ENCODE measurements at places on chromosomes 12 and 14.

- DNase-seq: no peak
Measured at GRCh38 chr14:28966416-28967233, 200.0 kb downstream of the FOXG1 start.

DNA sequence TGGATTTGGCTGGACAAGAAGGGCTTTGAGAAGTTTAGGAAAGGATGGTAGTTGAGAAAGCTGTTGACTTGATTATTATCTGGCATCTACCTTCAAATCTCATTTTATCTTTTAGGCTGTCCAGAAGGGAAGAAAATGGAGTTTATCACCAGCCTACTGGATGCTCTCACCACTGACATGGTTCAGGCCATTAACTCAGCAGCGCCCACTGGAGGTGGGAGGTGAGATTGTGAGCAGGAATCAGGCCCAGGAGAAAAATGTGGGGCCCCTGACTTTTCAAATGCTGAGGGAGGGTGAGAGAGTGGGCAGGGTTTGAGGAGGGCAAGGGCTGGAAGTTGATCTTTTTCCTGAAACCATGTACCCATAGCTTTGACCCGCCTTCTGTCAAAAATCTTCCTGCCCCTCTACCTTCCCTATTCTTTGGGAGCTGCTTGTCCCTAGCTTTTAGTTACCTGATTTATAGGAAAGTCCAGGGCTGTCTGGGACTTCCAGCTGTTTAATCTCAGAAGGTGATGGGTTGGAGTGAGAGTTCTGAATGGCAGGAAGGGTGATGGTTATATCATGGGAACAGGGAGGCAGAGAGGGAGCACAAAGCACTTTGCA, 134.2 kb downstream of the SMOC1 start:
- DNase-seq: peak; percentile 22

- DNase-seq: no peak
Measured at GRCh38 chr14:34355584-34356263, 106.3 kb downstream of the SPTSSA start.

DNA sequence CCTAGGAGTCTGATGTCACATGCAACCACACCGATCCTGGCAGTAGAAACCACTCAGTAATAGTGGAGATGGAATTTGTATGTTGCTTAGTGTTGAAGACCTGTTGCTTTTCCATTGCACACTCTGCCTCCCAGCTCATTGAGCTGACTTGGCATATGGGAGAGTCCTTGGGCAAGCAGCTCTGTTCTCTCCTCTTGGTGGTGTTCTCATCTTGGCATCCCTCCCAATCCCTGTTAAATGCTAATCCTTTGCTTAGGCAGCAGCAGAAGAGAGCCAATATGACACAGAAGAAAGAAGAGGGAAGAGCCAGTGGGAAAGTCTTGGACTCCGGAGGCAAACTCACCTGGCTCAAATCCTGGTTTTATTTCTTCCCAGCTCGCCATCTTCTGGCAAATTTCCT, 178.0 kb upstream of the CAND1 start:
- no peak for DNase-seq

GRCh38 chr12:42143452-42144157, 1.1 kb downstream of the GXYLT1 start:
- DNase-seq: peak; percentile 25

DNA sequence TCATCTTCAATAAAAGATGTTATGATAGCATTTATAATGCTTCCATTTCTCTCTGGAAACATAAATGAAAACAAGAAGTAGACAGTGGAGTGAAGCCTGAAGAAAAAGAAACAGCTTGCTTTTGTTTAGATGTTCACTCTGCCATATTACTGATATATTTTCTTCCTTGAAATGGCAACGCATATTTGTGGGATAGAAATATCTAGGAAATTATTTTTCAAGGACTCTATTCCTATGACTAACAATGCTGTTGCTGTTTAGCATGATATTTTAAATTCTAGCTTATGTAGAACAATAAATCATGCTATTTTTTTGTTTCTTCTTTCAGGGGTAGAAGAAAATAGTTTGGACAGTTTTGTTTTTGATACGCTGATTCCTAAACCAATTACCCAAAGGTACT, 359.0 kb downstream of the NAV3 start:
- no peak for DNase-seq

- DNase-seq: no peak
Measured at GRCh38 chr12:30019366-30020140, 235.8 kb upstream of the TMTC1 start.

DNA sequence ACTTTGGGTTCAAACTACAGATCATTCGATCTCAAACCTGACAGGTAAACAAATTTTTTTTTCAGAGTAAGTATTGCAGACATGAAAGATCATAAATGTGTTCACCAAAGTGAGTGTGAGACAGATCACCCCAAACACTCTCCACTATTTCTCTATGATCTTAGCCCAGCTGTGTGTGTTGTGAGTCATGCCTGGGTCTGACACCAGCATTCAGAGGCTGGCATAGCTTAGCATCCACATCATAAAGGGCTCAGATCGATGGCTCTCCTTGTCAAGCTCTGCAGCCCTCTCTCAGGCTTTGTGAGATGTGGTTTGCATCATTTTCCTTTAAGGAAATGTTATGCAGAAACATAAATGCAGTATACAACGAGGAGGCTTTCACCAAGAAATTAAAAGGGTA, 164.9 kb downstream of the ETV6 start:
- DNase-seq: peak; percentile 30

GRCh38 chr12:132270969-132271754, 58.2 kb downstream of the GALNT9 start:
- DNase-seq: no peak

- DNase-seq: no peak
Measured at GRCh38 chr14:68359837-68360552, 432.9 kb downstream of the ZFP36L1 start.
